ENCODE measurements at places on chromosomes 6 and 20. TPM values are rescaled to one million over a fixed set of nuclear protein-coding genes. Genes with fewer than 3 reads are reported as not detected.

Gene TRIM31
- total RNA-seq = 0.03 TPM

Gene ZDHHC14
- 8.1 TPM for total RNA-seq

DNA sequence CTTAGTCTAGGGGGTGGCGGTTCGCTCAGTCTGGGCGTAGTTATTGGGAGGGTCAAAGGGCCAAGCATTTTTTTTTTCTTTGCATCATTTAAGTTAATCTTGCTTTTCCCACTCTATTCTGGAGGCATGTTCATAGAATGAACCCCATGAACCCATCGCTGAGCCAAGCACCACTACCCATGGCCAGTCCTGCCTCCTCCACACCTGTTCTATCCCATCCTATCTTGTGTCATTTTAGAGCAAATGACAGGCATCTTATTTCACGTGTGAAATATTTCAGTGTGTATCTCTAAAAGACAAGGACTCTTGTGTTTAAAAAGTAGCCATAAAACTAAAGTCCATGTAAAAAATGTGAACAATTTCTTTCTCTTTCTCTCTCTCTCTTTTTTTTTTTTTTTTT lies 13.9 kb downstream of the SRC start:
- DNase-seq = no peak

DNA sequence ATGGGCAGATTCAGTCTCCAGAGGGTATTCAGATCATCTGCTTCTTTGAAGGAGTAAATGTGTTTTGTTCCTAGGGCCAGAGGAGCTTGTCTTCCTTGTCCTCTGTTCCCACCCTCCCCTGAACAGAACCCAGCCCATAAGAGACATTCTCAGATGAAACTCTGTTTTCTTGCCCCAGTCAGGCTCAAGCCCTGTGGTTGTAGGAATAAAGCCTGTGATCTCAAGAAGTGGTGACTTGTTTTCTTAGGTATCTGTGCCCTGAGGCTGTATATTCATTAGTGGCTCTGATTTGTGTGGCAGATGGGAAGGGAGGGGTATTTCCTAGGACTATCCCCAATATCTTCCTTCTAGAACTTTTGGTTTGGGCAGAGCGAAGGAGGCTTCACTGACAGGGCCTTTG lies 27.9 kb downstream of the GSS start:
- DNase-seq = no peak

DNA sequence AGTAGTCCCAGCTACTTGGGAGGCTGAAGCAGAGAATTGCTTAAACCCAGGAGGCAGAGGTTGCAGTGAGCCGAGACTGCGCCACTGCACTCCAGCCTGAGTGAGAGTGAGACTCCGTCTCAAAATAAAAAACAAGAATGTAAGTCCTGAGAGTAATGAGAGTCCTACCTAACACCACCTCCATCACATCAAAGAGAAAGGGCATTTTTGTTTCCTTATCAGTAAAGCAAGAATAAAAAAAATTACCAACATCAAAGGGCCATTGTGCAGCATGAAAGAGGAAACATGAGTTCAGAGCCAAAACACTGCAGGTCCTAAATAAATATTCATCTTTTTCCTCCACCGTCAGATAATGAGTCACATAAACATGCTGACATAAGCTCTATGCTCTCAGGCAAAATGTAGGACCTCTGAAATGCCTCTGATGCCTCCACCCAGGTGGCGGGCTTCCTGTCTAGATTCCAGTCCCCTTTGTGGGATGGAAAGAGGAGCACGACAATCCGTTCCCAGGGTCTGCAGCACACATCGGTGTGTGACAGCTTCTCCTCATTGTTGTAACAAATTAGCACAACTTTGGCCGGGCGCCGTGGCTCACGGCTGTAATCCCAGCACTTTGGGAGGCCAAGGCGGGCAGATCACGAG lies 7.2 kb downstream of the ATP9A start:
- DNase-seq = peak; percentile 64

GRCh38 chr6:168217880-168218537 lies 101.6 kb downstream of the DACT2 start:
- no peak for DNase-seq

DNA sequence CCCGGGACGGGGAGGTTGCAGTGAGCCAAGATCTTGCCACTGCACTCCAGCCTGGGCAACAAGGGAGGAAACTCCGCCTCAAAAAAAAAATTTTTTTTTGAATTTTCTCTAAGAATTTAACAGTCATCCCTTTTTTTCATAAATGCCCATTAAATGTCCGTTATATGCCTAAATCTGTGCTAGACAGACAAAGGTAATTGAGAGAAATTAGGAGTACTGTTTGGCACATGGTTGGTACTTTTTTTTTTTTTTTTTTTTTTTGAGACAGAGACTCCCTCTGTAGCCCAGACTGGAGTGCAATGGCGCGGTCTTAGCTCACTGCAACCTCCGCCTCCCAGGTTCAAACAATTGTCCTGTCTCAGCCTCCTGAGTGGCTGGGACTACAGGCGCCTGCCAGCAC lies 1.7 kb downstream of the PCMT1 start:
- no peak for DNase-seq

- DNase-seq = peak; percentile 58
Measured at GRCh38 chr6:32194825-32195651, 2.6 kb upstream of the GPSM3 start.

DNA sequence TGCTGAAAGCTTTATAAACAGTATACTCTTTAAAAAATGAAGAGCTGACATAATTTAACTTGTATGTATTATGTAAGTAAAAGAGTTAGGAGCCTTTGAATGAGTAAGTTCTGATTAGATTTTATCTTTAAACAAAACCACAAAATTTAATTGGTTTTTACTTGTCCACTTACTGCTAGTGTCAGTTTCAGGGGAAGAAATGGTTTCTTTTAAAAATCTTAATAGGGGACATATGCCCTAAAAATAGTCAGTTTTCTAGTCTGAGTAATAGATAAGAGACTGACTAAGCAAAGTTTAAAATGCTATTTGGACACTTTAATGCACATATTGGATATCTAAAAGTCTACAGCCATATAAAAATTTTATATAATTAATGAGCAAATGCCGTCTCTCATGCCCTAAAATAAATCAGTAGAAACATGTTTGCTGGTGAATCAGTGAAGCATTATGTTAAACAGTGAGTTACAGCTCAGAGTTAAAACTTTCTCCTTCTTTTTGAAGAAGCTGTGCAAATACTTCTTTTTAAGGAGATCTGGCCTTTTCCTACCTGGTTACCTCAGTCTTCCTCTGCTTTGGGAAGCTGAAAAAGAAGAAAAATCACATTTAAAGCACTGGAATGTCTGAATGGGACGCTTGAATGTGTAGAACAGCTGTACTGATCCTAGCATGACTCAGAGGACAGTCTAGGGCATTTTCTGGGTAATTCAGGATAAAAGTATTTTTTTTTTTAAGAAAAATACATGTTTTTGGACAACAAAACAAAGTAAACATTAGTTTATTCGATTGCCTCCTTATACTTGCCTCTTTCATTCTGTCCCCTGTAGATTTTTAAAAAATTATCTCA lies 55.3 kb downstream of the CDH26 start:
- no peak for DNase-seq

GRCh38 chr6:50602292-50602691 lies 111.0 kb upstream of the TFAP2D start:
- DNase-seq = peak; percentile 17

- DNase-seq = peak; percentile 32
Measured at GRCh38 chr6:161434921-161435747, 161.3 kb upstream of the AGPAT4 start.

DNA sequence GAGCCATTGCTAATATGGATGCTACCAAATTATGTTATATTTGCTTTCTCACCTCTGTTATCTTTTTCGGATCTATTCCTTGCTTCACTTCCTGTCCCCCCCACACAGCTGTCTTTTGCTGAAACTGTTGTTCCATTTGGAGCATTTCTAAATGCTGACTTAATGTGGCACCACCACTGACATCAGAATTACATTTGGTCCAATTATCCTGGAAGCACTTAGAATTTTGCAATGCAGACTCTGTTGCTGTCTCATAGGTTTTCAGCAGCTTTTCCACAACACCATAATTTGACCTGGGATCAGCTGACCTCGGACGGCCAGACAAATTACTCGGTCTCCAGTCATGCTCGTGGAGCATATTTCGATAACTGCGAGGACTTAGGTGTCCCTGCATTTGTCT lies 12.8 kb downstream of the KIAA0408 start:
- no peak for DNase-seq

- no peak for DNase-seq
Measured at GRCh38 chr6:20175810-20176410, 36.4 kb downstream of the MBOAT1 start.
